ENCODE measurements at places on chromosomes 7 and 10.

GRCh38 chr7:69256634-69257081 lies 341.6 kb upstream of the AUTS2 start:
- DNase-seq: no peak

DNA sequence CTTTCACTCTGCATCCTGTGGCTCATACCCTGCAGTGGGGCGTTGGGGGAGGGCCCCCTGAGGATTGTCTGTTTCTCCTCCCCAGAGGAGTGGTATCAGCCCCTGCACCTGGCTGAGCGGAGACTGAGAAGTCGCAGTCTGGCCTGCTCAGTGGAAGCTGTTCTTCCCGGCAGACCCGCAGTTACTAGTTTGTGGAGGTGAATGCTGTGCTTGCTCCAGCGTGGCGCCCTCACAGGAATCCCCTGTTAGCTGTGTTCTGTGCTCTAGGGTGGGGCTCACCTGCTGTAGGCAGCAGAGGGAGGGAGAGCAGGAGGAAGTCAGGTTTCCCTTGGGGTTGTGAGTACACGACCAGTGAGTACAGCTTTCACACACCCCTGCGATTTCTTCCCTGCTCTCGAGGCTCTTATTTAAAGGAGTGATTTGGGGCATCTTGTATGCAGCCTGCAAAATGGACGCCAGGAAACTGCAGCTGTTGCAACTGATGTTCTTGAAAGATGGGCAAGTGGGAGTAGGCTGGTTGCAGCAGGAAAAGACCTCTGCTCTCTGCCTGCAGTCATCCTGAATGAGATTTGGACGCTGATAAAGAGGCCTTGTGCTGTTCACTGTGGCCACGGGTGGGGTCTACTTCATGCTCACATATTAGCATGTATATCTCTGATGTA lies 66.4 kb downstream of the HK1 start:
- DNase-seq: no peak

DNA sequence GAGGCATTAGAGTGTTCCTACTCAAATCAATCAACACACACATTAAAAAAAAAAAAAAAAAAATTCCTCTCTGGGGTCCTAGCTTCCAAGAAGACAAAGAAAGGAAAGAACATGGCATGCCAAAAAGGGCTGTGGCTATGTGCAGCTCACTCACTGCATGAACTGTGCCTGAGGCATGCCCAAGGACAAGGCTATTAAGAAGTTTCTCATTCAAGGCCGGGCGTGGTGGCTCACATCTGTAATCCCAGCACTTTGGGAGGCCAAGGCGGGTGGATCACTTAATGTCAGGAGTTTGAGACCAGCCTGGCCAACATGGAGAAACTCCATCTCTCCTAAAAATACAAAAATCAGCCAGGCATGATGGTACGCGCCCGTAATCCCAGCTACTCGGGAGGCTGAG lies 41.9 kb upstream of the PPP3CB start:
- no peak for DNase-seq

DNA sequence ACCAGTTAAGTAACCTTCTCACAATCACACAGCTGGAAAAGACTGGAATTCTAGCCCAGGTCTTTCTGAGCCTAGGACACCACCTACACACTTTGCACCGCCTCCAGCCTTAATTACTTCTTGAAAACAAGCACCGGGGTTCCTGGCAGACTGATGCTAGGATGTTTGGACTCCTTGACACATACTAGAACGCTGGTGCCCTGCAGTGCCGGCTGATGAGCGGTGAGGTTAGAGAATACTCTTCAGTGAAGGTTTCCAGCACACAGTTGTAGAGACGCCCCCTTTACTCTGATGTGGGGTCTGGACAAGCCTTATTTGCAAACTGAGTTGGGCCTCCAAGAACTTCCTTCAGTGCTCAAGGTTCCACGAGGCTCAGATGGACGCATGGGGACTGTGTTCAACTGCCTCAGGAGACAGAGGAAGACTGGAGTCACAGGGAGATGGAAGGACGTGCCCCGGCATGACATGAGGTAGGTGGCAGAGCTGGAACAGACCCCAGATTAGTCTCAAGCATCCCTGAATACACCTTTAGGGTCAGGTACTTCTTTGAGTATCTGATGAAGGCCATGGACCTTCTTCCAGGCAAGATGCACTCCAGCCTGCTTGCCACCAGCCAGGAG lies 89.6 kb downstream of the COBL start:
- no peak for DNase-seq

DNA sequence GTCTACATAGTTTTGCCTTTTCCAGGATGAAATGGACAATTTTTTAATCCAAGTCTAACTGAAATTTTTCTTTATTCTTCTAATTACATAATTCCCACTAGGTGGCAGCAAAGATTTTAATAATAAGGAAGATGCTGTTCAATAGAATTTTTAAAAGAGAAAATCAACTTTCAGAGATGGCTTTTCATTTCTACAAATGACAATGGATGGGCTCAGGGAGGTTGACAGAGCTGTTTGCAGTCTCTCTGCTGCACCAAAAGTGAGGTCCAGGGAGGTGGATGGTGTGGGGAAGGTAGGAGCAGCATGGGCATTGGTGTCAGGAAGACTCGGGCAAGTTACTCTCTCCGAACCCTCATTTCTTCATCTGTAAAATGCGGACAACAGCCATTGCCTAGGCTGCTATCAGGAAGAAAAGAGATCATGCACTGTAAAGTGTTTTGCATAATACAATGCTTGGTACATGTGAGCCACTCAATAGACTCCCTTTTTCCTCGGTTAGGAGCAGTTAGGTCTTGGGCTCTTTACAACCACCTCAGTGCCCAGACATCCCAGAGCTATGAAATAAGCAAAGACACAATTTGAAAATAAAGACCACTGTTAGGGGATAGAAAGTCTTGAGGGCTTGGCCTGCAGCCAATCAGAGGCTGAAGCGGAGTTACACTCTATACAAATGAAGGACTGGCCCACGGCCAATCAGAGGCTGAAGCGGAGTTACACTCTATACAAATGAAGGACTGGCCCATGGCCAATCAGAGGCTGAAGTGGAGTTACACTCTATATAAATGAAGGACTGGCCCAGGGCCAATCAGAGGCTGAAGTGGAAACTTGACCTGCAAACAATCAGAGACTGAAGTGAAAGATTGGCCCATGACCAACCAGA lies 107.1 kb downstream of the ABLIM1 start:
- no peak for DNase-seq

- DNase-seq: no peak
Measured at GRCh38 chr7:21030237-21030871, 243.7 kb upstream of the SP8 start.

GRCh38 chr7:127911968-127912511 lies 119.2 kb downstream of the LRRC4 start:
- DNase-seq: no peak

Measured in epithelial cell of prostate (primary cell).